ENCODE measurements at places on chromosomes 13 and 19.

DNA sequence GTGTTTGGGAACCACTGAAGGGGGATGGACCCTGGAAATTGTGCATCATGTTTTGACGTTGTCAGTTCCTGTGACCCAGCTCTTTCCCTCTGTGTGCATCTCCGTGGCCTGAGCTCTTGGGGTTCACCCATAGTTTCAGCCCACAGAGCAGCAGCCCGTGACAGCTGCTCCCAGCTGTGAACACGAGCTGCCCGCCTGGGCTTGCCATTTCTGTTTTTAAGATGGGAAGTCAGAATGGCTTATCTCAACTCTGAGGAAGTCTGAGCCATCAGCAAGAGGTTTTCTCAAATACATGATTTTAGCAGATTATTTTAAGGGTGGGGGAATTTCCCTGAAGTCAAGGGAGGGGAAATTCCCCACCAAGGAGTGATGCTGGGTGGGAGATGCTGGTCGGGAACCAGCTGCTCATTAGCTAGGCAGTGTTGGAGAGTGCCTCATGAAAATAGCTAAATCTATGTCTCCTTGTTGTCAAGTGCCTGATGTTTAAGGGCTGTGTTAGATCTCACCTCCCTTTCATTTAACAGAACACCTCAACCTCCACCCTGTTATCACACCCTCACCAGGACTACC lies 34.8 kb upstream of the C1QTNF9 start:
- DNase-seq = peak; percentile 22

GRCh38 chr13:99724633-99725517 lies 223.6 kb downstream of the TM9SF2 start:
- DNase-seq = no peak

DNA sequence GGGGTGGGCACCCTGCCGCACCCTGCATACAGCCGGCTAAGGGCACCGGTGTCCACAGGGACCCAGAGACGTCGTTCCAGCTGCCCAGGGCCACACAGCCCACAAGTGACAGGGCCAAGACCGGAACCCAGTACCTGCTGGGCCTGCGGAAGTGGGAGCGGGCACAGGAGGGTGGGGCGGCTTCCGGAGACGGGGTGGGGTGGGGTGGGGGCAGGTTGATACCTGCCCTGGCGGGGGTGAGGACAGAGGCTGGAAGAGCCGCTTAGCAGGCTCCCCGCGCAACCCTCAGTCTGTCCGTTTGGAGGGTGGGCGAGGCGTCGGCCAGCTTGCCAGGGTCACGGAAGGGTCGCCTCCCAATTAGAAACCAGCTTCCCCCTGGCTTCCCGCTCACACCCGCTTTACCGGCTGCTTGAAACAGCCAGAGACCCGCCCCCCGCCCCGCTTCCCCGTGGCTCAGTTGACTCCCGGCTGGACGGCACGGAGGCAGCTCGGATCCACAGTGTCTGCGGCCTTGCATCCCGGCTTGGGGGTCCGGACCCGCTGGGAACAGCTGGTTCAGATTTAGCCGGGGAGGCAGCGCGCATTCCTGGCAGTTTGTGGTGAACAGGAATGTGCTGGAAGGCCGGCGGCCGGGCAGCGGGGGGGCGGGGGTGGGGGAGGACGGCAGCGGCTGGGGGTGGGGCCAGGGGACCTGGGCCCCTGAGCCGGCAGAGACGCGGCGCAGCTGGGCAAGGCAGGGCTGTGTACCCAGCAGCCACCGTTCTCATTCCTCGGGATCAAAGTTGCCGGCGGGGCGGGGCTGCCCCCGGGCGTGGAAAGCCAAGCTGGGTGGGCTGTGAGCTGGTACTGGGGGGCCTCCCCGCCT lies 1.9 kb downstream of the CNN2 start:
- peak; percentile 74 for DNase-seq

DNA sequence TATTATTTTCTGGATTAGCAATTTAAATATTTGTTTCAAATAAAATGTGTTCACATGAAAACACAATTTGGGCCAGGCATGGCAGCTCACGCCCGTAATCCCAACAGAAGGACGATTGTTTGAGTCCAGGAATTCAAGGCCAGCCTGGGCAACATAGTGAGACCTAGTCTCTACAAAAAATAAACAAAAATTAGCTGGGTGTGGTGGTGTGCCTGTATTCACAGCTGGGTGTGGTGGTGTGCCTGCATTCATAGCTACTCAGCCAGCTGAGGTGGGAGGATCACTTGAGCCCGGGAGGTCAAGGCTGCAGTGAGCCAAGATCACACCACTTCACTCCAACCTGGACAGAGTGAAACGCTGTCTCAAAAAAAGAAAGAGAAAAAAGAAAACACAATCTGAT lies 46.4 kb downstream of the KPNA3 start:
- DNase-seq = no peak

DNA sequence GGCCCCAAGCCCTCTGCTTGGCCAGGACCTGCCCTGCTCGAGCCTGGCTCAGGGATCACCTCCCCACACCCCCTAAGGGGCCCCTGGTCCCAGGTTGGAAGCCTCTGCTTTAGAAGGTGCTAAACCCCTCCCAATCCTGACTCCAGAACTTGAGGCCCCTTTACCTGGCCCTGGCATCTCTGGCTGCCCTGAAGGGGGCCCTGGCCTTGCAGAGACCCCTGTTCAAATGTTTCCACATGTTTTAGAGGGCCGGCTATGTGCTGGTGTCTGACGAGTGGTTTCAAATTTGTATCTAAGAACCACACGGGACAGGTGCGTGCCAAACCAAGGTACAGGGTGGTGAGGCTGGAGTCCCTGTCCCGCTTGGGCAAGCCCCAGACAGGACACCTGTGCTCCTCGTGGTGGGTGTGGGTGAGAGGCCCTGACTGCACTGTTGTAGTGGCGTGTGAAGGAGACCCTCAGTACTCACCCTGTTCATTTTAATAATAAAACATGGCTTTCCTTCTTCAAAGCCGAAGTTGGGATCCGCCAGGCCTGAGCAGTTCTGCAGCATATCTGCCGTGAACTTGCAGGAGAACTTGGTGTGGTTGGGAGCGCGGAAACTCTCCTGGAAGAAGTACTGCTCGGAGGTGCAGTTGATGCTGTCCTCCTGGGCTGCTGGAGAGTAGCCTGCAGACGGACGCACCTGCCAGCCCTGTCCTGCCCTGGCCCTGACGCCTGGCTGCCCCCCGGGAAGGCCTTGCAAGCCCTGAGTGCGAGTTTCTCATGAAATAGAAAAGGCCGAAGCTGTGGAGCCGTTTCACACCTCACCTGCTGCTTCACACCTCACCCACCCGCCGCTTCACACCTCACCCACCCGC lies 5.4 kb downstream of the ATP4B start:
- DNase-seq = no peak
